ENCODE measurements at places on chromosomes 7 and 10.
A peak's percentile ranks its signal among the peaks of the same experiment; 100 is the strongest.

- DNase-seq, result no peak
Observed at GRCh38 chr7:101273206-101273605, 28.3 kb upstream of the FIS1 start.

DNA sequence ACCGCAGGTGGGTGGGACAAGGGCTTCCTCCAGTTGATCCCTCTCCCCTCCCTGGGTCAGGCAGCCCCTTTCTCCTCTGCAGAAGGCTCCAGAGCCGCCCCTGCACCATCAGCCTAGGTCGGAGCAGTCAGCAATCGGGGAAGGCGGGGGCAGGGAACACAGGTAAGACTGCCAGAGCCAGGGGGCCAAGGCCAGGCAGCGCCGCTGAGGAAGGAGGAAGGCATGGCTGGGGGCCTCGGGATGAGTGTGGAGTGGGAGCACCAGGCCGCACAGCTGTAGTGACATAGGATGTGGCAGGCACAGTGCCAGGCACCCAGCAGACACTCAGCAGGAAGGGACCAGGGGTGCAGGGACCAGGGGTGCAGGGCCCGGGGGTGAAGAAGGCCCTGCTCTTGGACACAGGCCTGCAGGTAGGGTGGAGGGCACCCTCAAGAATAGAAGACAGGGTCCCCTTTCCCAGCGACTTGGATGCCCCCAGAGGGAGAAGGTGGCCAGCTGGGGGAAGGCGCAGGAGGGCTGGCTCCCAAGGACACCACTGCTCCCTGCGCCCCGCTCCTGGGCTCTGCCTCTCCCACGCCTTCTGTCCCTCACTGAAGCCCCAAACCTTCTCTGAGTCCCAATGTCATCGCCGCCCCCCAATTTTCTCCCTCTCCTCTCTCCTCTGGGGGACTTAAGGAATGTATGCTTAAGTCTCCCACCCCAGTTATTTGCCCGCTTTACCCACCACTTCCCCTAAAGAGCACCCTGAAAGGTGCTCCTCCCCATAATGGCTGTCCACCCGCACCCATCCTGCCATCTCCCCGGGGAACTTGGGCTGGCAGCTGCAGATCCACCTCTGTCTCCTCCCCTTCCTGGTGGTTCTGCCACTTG, 38.5 kb downstream of the CAMK2B start:
- peak; percentile 14 for DNase-seq

DNA sequence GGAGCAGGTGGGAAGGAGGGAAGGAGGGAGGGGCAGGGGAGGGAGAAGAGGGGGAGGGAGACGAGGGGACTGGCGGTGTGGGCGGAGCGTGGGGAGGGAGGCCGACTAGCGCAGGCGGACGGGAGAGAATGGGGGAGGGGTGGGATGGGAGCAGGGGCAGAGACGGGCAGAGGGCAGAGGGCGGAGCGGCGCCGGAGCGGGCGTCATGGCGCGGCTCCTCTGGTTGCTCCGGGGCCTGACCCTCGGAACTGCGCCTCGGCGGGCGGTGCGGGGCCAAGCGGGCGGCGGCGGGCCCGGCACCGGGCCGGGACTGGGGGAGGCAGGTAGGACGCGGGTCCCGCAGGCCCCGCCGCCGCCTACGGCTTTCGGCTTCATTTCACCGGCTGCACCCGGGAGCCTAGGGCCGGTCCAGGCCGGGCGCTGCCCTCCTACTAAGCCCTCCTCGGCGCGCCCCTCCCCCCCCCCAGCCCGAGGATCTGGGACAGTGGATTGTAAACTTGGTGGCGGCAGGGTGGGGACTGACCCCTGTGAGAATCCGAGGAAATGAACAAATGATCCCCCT, at the start of gene MSRB2:
Gene MSRB2 (plus strand): TSS at position 176 of the 562 bp plus-strand sequence. CDS start 30 bp downstream, at position 206.
- peak; percentile 94 for DNase-seq

- DNase-seq, result no peak
Observed at GRCh38 chr10:75826846-75827245, 395.4 kb downstream of the LRMDA start.

- no peak for DNase-seq
Observed at GRCh38 chr10:51145375-51145774, 71.1 kb downstream of the PRKG1 start.

- no peak for DNase-seq
Observed at GRCh38 chr10:124624466-124624865, 119.7 kb downstream of the FAM53B start.

DNA sequence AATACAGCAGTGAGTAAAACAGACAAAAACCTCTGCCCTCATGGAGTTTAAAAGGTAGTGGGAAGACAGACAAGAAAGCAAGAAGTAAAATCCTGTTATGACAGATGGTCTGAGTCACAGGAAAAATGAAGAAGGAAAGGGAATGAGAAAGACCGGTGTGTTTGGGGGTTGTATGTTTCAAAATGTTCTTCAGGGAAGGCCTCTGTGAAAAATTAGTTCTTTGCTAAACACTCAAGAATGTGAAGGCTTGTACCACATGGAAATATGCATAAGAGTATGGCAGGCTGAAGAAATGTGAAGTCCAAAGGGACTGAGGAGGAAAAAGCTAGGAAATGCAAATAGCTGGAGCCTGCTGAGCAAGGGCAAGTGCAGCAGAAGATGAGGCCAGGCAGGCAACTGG, 315.9 kb upstream of the SEMA3A start:
- DNase-seq, result no peak

- DNase-seq, result no peak
Observed at GRCh38 chr7:155676052-155676451, 31.6 kb downstream of the RBM33 start.

- no peak for DNase-seq
Observed at GRCh38 chr10:89940076-89940475, 238.7 kb downstream of the KIF20B start.

GRCh38 chr7:78011642-78012041, 213.1 kb downstream of the PHTF2 start:
- DNase-seq, result no peak

- no peak for DNase-seq
Observed at GRCh38 chr7:150909200-150909995, 57.1 kb downstream of the AOC1 start.

DNA sequence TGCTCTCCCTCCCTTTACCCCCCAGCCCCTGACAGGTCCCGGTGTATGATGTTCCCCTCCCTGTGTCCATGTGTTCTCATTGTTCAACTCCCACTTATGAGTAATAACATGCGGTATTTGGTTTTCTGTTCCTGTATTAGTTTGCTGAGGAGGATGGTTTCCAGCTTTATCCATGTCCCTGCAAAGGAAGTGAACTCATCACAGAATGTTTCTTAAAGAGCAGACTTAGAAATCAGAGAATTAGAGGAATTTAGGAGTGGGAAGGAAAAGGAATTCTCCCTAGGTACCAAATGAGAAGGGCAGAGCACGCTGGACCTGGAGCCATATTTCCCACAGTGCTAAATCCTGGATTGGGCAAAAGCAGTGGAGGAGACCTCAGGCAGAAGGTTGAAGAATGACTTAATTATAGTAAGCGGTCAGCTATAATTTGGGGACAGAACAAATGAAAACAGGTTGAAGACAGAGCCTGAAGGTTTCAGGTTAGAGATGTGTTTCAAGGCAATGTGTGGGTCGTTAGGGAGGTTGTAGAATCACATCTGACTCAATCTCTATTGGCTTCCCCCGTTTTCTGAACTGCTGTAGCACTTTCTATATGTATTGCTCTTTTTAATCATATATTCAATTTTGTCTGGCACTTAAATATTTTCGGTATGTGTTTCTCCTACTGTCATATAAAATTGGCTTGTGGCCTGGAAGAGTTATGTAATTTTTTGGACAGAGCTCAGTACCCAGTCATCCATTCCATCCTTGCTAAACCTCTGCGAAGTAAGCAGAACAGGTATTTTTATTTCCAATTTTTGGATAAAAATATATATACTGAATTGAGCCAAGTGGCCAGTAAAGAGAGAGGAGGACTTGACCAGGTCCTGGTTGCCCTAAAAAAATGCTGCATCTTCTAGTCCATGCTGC, 210.5 kb upstream of the KLF6 start:
- DNase-seq, result no peak

DNA sequence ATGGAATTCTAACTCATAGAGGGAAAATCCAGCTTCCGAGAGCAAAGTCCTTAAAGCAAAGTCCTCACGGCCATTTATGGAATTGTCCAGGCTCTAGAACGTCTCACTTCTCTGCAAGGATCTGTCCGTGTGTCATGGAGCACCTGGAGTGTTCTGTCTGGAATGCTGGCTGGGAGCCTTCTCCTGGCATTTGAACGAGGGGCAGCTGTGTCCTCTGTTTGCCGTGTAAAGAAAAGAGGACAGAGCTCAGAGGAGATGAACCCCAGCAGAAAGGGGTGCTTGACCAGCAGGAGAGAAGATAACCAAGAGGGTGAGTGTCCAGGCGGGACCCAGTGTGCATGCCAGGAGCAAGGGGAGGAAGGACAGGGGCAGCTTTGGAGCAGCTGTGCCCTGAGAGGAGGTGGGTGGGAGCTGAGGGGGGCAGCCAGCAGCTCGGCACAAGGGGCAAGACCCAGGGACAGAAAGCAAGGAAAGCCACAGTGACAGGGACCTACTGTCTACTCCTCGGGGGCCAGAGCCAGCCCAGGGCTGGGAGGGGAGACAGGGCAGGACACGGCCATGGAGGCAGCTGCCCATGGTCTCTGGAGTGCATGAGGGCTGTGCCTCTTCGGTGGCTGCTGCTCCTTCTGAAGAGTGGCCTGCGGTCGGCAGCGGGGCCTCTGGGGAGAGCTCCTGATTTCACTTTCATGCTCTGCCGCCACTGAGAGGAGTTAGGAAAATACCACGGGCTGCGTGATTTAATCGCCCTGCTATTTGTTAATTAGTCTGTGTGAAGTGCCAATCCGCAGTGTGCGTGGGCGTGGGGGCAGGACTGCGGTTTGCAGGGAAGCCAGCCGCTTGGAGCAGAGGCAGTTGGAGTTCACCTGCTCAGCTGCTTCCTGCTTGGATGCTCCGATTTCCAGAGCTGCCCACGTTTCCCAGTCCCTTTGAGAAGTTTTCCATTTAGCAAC, 149.3 kb upstream of the SHH start:
- DNase-seq, result no peak

DNA sequence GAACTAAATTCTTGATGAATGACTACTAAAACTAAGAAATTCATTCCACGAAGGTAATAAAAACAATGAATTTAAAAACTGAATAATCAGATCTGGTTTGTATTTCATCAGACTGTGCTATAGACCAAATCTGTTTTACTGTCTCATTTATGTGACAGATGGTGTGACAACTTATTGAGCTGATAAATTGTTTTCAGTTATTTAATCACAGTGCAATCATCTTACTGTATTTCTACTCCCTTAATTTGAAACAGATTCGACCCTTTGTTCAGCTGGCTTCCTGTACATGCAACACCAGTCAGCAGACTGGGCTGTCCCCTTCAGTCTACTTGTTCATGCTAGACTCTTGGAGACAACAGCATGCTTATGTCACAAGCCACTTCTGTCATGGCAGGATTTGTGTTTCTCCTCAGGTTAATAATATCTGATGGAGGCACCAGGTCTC, 150.9 kb downstream of the MBL2 start:
- no peak for DNase-seq

DNA sequence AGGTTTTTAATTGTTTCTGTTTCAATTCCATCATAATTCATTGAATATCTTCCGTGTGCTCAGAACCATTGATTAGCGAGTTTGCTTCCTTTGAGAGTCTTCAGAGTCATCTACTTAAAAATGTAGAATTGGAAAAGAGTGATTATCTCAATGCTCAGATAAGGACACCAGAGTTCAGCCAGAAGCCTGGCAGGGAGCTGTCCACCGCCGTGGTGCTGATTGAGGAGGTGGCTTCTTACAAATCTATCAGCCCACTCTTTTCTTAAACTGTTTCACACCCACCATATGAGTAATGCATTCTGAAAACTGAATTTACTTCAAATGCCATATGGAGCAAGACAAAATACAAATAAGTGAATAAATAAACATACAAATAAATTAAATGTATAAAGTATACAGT, 79.3 kb downstream of the INSYN2A start:
- DNase-seq, result peak; percentile 59

DNA sequence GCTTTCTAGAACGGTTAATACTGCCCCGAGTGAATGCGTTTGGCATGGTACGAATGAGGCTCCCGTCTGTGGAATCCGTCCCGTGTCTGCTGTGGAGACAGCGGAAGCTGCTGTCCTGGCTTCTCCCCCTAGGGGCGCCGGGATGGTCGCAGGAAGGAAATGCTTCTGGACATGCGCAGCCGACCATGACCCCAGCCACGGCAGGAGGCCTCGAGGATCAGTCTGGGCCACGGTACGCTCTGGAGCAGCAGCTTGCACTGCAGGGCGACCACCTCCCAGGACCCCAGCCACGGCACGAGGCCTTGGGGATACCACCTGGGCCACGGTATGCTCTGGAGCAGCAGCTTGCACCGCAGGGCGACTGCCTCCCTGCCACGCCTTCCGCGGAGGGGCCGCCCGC, 107.9 kb downstream of the CYTH3 start:
- no peak for DNase-seq

DNA sequence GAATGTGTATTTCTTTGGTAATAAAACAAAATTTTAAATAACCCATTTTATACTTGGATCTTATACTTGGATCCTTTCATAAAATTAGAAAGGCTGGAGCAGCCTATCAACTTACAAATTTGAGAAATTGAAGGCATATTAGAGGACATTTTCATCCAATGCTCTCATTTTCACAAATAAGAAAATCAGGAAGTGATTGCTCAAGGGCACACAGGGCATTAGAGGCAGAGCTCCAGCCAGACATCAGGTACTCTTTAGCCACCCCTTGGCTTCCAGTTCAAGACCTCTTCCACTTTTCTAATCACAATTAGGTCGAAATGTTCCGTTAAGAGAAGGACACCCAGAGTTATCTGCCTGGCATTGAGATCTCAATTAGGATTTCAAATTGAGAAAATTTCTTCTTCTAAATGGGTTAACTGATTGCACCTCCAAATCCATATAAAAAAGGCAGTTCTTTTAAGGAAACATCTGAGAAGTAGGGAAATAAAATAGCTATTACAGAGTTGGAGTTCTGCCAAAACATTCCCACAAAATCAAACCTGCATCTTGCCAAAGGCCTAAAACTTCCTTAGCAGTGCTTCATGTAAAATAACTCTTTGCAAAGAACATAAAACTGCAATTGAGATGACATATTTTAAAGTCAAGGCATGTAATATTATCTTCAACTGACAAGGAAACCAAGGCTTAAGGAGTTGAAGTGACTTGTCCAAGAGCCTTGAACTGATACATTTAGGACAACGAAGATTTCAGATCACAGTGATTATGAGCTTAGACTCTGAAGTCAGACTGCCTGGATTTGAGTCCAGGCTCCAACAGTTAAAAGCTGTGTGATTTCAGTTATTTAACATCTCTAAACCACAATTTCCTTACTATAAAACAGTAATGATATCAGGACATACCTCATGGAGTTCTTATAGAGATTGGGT, 2.4 kb downstream of the ACTA2 start:
- DNase-seq, result no peak

Data from left cardiac atrium (tissue), 4 donors.